ENCODE measurements at places on chromosomes 12 and 14. TPM values are rescaled to one million over a fixed set of nuclear protein-coding genes. Genes with fewer than 3 reads are reported as not detected.

The KERA gene
- not detected for total RNA-seq

- peaks cover 11% of the 10 kb centered on the region for H3K4me1 ChIP-seq
- DNase-seq: no peak
Measured at GRCh38 chr14:94123868-94124267, 5.5 kb downstream of the IFI27L2 start.

- DNase-seq: no peak
- H3K4me1 ChIP-seq: no peaks in the 10 kb centered on the region
- no peak overlapping the region for H3K27ac ChIP-seq
- H3K27me3 ChIP-seq: no peaks in the 10 kb centered on the region
- no peaks in the 10 kb centered on the region for H3K36me3 ChIP-seq
Measured at GRCh38 chr14:84535976-84536375, 994.0 kb upstream of the FLRT2 start.

The ASPG gene
- total RNA-seq: not detected

GRCh38 chr12:107493135-107493494 is 192.5 kb upstream of the PWP1 start:
- no peaks in the 10 kb centered on the region for H3K4me1 ChIP-seq
- H3K27ac ChIP-seq: no peak overlapping the region
- peaks cover 62% of the 10 kb centered on the region for H3K27me3 ChIP-seq
- DNase-seq: no peak
- no peaks in the 10 kb centered on the region for H3K36me3 ChIP-seq

The AQP6 gene
- total RNA-seq: 0.86 TPM

The GALNT6 gene
- 45.3 TPM for total RNA-seq

DNA sequence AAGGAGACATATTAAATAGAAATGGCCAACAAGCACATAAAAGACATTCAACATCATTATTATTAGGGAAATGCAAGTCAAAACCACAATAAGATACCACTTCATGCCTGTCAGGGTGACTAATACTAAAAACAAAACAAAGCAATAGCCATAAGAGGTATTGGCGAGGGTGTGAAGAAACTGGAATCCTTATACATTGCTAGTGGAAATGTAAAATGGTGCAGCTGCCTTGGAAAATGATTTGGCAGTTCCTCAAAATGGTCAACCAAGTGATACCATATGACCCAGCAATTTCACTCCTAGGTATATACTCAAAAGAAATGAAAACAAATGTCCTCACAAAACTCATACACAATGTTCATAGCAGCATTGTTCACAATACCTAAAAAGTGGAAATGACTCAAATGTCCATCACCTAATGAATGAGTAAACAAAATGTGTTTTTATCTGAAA is 27.0 kb downstream of the GPR135 start:
- no peaks in the 10 kb centered on the region for H3K27me3 ChIP-seq
- no peak overlapping the region for H3K27ac ChIP-seq
- no peak overlapping the region for H3K4me3 ChIP-seq
- DNase-seq: no peak
- no peaks in the 10 kb centered on the region for H3K4me1 ChIP-seq

- no peak overlapping the region for H3K4me3 ChIP-seq
- peaks cover 15% of the 10 kb centered on the region for H3K27me3 ChIP-seq
- no peak for DNase-seq
- no peak overlapping the region for H3K27ac ChIP-seq
Measured at GRCh38 chr14:33068626-33069025, 129.9 kb downstream of the NPAS3 start.
